ENCODE measurements at places on chromosomes 5 and 9.

- DNase-seq: no peak
Measured at GRCh38 chr5:53087621-53088121, 21.9 kb downstream of the MOCS2 start.

DNA sequence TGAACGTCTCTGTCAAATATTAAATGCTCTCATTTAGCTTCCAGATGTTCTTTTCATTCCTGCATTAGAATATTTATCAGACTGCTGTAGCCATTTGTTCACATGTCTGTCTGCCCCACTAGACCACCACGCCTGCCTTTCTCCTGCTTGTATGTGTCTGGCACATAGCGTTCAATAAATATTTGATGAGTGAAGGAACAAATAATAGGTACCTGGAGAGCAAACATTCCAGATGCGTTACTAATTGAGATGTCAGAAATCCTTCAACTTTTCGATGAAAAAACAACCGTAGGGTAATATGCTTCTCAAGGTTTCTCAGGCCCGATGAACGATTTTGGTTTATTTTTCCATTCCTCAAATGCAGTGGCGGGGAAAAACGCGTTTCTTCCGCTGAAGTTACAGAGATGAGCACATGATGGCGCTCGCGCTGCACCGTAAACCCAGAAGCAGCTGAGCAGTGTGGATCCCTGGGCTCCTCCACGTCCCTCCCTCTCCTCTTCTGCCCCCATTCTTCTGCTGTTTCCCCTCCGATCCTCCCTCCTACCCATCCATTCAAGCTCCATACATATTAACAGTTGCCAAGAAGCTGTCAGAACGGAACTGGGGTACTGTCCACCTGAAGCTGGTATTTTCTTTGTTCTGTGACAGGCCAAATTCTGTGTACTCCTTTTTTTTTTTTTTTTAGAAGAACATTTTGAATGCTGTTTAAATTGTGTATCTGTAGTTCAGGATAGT is 245.4 kb downstream of the MPDZ start:
- DNase-seq: peak; percentile 63

GRCh38 chr9:104074876-104075275 is 19.2 kb upstream of the SMC2 start:
- peak; percentile 76 for DNase-seq

GRCh38 chr9:129889122-129889940 is 54.1 kb downstream of the USP20 start:
- DNase-seq: no peak

DNA sequence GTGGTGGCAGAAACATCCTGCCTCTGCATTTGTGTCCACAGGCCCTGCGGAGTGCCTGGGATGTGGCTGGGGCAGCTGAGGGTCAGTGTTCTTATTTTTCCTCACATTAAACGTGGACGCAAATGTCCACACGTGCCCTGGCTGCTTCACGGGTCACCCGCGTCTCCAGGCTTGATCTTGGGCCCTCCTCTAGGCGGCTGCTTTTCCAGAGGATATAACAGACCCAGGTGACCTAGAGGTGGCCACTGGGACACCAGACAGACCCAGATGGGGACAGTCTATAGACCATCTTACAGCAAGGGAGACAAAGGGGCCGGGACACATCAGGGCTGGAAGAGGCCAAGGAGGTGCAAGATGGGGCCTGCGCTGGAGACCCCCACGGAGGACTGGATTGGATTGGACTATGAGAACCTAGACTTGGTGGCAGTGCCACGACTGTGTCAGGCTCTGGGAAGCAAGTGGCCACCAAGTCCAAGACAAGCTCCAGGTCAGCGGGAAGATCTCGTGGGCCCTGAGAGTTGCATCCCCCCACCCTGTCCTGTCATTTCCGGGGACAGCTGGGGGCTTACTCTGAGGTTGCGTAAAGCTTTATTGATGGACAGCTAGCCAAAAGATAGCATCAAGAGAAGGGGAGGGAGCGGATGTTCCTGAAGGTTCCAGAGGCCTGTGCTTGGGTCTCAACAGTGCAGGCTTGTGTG is 6.9 kb downstream of the WNK2 start:
- DNase-seq: no peak

DNA sequence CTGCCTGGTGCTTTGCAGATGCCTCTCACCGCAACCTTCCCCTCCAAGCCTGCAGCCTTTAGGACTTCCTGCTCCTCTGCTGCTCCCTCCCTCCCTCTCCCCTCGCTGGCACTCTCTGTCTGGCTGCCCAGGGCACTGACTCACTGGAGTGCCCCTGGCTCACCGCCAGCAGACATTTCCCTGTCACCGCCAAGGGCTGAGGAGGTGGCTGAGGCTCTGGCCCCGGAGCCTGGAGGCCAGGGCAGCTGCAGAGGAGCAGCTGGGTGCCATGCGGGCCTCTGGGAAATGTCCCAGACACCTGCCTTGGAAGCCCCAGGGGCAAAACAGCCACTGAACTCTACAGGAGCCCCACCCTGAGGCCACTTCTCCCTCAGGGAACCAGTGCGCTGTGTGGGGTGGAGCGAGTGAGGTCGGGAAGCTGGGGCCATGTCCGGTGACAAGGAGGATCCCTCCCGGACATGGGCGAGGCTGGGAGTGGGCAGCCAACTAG is 53.4 kb downstream of the TENT4A start:
- peak; percentile 93 for DNase-seq

- DNase-seq: no peak
Measured at GRCh38 chr5:34038390-34038789, 4.6 kb downstream of the C1QTNF3 start.

DNA sequence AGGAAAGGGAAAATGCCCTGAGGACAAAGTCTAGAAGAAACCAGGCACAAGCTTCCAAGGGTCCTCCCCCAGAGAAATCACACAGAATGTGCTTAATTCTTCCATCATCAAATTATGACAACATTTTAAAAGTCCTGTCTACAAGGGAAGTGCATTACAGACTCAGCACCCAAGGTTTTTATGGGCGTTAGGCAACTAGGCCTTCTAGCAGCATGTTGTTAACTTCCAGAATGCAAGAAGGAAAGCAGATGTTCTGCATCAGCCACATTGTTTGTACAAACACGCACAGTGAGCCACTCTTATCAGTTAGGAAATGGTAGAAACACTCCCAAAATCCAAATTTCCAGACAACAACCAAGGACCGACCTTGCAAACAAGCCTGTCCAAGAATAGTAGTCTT is 26.5 kb downstream of the SMC5 start:
- peak; percentile 21 for DNase-seq

DNA sequence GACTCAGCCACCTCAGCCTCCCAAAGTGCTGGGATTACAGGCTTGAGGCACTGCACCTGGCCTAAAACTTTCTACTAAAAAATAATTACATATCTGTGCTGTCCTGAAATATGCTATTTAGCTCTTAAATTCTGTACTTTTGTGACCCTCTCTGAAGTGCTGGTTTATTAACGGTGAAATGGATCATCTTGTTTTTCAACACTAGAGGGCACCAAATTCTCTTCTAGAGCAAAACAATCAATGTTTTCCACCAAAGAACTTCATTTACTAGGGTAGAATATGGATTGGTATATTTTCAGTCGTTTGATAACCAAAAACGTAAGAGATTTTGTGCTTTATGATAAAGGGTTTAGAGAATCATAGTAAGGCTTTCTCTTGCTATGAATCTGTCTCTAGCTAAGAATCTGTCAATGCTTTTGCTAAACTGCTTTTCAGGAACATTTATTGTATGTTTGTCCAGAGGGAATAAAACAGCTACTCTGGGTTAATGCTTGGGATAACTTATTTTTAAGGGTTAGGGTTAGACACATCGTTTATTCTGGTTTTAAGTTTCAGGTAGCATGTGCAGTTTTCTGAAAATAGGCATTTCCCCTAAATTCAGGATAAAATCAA is 63.6 kb downstream of the RNF180 start:
- peak; percentile 34 for DNase-seq

GRCh38 chr5:68334553-68334886 is 119.0 kb downstream of the PIK3R1 start:
- no peak for DNase-seq

GRCh38 chr9:15246708-15247107 is 60.3 kb downstream of the TTC39B start:
- no peak for DNase-seq

GRCh38 chr5:150347451-150347850 is 10.0 kb upstream of the TCOF1 start:
- DNase-seq: no peak

DNA sequence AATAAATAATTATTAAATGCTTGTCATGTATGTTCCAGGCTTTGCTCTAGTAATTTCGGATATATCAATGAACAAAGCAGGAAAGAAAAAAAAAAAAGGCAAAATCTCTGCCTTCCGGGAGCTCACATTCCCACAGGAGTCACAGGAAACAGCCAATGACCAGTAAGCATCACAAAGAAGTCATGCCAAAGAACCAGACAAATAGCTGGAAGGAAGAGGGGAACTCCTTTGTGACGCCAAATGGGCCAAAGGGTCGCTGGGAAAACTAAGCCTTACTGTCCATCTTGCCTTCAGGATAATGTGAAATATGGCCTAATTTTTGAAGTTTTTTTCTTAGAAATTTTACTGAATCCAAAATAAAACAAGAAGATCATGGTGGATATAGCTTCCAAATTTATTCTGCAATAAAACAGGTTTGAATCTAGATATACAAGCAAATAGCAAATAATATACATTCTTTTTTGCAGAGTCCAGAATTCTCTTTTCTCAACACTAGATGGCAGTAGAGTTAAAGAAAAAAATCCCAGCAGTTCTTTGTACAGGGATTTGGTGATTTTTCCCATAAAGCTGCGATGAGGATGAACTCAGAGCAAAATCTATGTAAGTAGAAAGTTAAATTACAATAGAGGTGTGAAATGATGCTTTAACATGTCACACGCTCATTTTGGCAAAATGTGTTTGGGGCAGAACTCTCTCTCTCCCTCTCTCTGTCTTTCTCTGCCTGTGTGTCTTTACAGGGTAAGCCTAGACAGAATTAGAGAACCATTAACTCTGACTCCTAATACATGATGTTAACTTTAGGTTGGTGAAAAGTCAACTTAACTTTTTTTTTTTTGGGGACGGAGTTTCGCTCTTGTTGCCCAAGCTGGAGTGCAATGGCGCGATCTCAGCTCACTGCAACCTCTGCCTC is 60.0 kb upstream of the TUT7 start:
- DNase-seq: peak; percentile 42

- no peak for DNase-seq
Measured at GRCh38 chr9:91503673-91504081, 80.0 kb upstream of the NFIL3 start.

- DNase-seq: no peak
Measured at GRCh38 chr9:4850603-4851310, 58.0 kb downstream of the RCL1 start.

- DNase-seq: peak; percentile 86
Measured at GRCh38 chr5:97986069-97986468, 787.4 kb upstream of the RGMB start.

GRCh38 chr5:128574041-128574440 is 36.0 kb upstream of the FBN2 start:
- DNase-seq: peak; percentile 62

- DNase-seq: no peak
Measured at GRCh38 chr5:178532666-178533065, 57.5 kb downstream of the COL23A1 start.

DNA sequence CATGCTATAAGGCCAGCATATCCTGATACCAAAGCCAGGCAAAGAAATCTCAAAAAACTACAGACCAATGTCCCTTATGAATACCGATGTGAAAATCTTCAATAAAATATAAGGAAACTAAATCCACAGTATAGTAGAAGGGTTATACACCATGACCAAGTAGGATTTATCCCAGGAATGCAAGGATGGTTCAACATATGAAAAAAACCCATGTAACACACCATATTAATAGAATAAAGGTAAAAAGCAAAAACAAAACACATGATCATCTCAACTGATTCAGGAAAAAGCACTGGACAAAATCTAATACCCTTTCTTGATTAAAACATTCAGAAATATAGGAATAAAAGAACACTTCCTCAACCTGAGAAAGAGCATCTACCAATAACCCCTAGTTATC is 6.1 kb downstream of the FBXL17 start:
- no peak for DNase-seq

- DNase-seq: peak; percentile 66
Measured at GRCh38 chr9:16526380-16526779, 344.1 kb downstream of the BNC2 start.

DNA sequence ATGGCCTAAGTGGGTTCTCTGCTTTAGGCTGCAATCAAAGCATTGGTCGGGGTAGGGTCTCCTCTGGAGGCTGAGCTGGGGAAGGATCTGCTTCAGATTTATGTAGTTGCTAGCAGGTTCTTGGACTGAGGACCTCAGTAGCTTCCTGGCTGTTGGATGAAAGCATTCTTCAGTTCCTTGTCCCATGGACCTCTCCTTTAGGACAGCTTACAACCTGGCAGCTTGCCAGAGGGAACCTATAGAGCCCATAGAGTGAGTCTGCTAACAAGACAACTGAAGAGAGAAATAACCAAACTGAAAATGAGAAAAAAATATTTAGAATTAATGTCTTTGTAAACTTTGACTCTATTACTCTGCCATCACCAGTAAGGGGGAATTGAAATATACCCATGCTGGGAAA is 12.4 kb downstream of the MRPS30 start:
- no peak for DNase-seq

- DNase-seq: peak; percentile 53
Measured at GRCh38 chr9:121637713-121638220, 13.7 kb upstream of the DAB2IP start.

DNA sequence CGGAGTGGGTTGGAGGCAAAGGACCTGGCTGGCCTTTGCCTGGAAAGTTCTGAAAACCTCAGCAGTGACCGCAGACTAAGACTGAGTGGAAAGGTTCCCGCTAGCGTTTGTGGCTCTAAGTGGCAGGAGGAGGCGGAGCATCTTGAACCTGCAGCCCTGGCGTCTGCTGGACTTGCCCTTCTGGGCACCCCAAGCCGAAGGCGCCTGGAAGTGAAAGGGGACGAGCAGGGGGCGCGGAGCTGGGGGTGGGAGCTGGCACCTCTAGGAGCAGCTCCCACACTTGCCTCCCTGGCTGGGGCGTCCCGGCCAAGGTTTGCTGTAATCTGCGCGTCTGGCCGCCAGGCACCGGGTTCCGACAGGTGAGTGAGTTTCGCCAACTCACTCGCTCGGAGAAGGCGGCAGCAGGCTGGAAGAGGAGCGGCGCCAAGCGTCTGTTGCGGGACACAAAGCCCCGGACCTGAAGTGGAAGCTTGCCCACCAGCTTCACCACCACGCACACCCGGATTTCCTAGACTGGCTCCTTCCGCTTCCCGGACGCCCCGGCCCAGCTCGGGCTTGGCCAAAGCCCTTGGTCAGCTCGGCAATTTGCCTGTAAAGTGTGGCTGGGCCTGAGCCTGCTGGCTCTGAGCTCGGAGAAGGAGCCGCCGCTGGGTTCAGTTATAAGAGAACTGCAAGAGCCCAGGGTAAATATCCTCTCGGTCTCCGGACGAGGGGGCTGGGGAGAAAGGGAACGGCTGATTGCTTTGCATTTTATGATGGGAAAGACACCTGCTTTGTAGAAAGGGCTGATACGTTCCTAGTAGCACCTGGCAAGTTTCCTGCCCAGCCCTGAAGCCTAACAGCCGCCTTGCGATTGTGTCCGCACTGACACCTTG is at the start of gene GNA14:
Gene GNA14, minus strand, starts transcription at position 89 of the 875 bp plus-strand sequence. CDS start 529 bp downstream, outside the sequence.
- DNase-seq: peak; percentile 38

- no peak for DNase-seq
Measured at GRCh38 chr5:77774981-77775789, 954 bp downstream of the TBCA start.
